ENCODE measurements at places on chromosomes 5 and 9.
A peak's percentile ranks its signal among the peaks of the same experiment; 100 is the strongest.

DNA sequence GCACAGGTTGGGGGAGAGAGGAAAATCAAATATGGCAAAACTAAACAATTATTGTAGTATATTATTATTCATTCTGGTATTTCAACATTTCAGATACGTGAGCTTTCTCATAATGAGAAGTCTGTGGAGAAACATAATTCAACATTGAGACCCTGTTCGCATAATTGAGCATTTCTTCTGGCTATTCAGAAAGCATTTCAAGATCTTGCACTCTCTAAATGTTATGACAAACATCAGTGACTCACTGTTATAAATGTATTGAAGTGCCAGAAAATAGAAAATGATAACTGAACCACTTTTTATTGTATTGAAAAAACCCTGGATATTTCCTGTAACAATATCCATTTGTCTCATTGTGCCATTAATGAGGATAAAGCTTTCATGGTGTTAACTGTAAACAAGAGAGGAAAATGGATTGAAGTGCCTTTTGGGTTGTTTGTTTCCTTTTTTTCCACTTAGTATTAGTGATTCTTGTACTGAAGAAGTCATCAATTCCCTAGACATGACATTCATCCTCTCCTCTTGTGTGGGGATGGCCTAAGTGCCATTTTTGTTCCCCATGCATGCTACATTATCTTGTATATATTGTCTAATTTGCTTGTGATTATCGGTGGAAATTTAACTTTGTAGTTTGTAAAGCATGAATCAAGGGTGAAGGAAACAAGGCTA is 124.6 kb downstream of the CAMK4 start:
- peak; percentile 6 for DNase-seq

DNA sequence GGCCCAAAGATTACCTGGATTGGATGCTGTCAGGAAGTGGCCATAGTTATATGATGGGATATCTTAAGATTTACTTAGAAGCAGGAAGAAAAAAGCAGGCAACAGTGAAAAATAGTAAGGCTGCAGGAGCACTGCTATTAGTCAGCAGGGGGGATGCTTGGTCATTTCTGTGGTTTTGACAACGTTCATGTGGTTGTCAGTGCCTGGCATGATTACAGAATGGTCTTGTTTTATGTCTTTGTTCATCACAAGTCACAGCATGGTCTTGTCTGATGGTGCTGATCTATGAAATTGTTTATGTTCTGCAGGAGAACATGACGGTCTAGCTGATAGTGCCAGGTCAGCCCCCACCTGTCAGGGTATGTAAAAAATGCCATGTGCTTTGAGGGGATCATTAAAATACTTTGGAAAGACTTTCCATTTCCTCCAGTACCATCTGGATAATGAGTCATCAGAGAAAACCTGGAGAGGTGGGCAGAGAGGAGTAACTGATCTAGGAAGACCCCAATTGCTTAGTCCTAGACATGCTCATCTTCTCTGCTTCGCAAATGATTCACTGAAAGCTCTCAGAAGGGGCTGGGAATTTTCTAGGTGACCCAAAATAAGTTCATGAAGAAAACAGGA is 48.5 kb downstream of the PLGRKT start:
- DNase-seq: peak; percentile 94

DNA sequence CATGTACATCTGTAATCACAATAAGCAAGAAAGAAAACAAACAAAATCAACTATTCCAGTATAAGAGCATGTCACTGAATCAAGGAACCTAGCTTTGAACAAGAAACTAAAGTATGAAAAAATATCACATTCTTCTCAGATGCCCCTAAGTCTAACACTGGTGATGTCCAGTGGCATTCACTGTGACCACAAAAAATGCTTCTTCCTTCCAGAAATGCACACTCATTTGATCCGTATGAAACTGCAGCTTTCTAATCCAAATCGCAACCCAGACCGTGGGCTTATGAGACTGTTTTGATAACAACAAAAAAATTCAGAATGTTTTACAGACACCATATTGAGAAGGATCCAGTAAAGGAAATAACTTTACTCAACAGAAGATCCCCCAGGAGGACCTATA is 320.1 kb upstream of the TARS1 start:
- DNase-seq: peak; percentile 91

DNA sequence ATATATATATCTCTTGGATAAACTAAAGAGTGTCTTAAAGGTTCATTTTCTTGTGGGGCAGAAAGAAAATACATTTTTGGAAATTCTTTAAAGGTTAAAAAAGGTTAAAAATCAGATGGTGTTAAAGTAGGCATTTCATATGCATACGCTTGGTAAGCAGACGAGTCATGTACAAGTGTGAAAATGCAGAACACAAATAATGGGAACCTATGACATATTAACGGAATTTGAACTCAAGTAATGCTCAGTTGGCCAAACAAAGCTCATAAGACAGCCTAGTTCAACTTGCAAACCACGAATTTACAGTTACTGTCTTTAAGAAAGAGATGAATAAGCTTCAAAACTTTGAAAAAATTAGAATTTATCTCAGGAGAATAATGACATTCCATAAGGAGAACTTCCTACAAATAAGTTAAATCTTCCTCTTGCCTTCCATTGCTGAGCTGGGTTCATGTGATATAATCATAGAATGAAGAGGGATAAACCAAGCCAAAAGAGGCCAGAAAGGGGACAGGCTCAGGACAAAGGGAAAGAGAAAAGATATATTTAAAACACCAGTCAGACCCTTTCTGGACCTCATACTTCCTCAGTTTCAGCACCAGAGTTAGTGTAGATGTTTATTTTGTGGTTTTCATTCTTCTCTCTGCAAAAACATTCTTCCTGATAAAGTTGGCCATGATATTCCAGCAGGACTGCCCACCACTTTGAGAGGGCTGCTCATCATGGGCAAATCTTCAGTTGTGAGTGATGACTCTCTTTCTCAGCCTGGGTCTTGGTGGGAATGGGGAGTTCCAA is 256.7 kb upstream of the CD180 start:
- peak; percentile 42 for DNase-seq

GRCh38 chr9:16794871-16795639 is 75.4 kb downstream of the BNC2 start:
- peak; percentile 69 for DNase-seq

DNA sequence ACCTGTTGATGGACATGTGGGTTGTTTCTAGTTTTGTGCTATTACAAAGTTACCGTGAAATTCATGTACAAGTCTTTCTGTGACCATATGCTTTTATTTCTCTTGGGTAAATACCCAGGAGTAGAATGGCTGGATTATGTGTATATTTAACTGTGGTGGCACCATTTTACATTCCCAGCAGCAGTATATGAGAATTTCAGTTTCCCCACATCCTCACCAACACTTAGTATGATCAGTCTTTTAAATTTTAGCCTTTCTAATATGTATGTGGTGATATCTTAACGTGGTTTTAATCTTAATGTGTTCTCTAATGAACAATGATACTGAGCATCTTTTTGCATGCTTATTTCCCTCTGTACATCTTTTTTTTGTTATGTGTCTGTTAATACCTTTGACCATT is 36.6 kb downstream of the GALNT10 start:
- no peak for DNase-seq

GRCh38 chr5:148717668-148718067 is 63.3 kb upstream of the HTR4 start:
- no peak for DNase-seq

DNA sequence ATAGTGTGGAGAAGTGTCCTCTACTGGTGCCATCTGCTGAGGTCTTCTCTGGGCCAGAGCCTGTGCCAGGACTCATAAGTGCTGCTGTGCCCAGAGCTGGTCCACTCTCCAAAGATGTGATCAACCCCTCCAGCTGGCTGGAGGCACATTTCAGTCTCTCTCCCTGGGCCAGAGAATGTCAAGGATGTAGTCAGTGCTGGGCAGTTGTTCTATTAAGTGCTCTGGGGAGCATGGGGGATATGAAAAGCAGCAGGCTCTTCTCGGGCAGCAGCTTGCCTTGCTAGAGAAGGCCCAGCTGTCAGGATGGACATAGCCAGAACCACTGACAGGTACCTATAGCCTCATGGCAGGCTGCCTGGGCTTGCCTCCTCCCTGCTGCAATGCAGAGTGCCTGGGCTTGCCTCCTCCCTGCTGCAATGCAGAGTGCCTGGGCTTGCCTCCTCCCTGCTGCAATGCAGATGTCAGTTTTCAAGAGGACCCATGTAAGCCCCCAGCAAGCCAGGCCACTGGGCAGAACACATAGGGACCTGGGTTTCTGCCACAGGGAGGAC is 157.2 kb upstream of the PANK3 start:
- no peak for DNase-seq

GRCh38 chr9:22170990-22171670 is 162.0 kb upstream of the CDKN2B start:
- DNase-seq: no peak

GRCh38 chr5:169566202-169566601 is 17.4 kb upstream of the SPDL1 start:
- DNase-seq: no peak

DNA sequence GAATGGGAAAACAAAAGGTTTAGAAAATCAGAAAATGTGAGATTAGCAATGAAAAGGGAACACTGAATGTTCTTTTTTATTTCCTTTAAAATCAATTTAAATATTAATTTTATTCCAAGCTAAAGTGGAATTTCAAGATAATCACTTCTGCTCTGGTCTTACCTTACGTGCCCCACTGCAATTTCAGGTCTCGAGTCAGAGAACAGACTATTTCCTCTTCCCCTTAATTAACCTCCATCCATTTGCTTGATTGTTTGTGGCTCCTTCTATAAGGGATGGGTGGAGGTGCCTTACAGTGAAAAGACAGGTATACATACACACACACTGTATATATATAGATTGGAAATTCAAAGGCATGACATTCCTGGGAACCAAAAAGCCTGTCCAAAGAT is 137.1 kb downstream of the SUSD1 start:
- DNase-seq: no peak

GRCh38 chr9:71549023-71549422 is 219.3 kb downstream of the CEMIP2 start:
- no peak for DNase-seq

DNA sequence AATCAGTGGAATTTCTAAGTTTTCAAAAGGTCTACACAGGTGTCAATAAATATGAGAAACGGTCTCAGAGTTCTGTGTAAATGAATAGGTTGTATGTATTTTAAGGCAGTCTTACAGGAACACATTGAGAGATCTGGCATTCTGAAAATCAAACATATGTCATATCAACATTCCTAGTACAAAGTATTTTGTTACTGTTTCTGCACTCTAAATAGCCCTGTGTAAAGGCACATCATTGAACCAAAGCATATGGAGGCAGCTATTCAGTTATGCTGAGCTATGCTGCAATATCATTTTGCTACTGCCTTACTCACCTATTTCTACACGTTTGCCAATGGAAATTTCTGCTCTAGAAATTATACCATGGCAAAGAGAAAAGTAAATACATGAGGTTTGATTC is 379.1 kb downstream of the KIAA0825 start:
- DNase-seq: no peak

GRCh38 chr9:13552606-13553215 is 273.2 kb upstream of the MPDZ start:
- no peak for DNase-seq

- peak; percentile 74 for DNase-seq
These were observed 54.4 kb downstream of the CCDC192 start for GRCh38 chr5:127757576-127757975.

GRCh38 chr9:94139672-94140417 is 55.6 kb downstream of the PTPDC1 start:
- DNase-seq: peak; percentile 98

DNA sequence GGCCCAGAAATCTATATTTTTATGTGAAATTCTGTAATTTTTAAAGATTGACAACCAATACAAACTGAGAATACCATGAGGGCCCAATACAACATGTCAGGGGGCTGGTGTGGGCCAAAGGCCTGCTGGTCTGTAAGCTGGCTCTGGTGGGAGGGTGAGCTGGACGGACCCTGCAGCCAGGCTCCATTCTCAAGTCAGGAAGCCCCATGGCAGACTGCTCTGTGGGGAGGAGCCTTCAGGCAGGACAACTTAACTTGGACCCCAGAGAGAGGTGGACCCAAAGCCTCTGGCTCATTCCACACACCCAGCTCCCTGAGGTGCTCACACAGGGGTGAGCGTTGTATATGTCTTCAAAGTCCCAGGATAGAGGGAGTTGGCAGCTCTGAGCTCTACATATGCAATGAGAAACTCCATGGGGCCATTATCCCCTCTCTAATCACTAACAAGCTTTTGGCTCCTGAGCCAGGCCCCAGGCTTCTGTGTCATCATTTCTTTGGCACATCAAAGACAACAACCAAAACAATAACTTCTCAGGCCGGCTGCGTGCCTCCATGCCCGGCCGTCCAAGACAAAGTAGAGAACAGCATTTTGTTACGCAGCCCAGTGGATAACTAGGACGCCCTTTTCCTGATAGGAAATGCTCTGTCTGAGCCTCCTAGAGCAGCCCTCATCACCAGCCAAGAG is 6.4 kb downstream of the SEPTIN8 start:
- no peak for DNase-seq

DNA sequence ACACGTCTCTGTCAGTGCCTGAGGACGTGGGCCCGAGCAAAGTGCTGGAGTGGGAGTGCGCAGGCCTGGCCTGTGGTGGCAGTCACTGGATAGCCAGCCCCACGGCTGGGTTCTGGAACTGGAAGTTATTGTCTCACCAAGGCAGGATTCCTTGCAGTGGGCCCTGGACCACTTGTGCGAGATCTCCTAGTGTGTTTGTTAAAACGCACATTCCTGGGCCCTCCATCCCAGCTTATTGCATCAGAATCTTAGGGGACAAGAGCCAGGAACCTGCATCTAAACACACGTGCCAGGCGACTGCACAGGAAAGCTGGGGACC is 26.9 kb downstream of the PTPA start:
- DNase-seq: no peak

DNA sequence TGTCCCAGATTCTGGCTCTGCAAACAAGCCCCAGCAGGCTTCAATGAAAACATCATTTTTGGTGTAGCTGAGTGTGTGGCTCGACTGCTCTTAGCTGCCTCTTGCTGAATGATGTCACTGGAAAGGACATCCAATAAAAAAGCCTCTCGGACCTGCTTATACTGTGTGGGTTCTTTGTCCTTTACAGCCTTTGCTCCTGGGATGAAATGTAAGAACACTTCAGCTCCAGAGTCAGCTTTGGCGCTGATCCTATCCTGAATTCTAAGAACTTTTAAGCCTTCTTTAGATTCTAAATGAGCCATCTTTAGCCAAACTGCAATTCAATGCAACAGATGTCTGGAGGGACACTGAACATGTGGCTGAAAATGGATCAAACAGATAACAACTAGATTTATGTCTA is 404.6 kb upstream of the C9orf72 start:
- DNase-seq: no peak

GRCh38 chr9:37309136-37309535 is 113.4 kb upstream of the GRHPR start:
- DNase-seq: peak; percentile 56
